ENCODE measurements at places on chromosomes 5 and 9.

DNA sequence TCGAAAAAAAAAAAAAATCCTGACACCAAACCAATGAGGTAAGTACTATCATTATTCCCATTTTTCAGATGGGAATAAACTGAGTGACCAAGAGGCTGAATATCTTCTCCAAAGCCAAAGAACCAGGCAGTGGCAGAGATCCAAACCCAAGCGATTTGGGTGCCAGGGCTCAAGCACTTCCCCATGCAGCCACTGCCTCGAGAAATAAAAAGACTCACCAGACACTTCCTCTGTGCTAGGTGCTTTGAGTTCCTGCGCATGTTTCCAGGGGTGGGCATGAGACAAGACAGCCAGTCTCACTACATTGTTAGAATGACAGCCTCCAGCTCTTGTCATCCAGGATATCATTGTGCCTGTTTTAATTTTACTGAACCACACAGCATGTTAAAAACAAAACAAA, 2.3 kb upstream of the RPL26L1 start:
- no peak for DNase-seq

GRCh38 chr5:66860199-66860975, 264.2 kb downstream of the MAST4 start:
- DNase-seq = no peak

- no peak for DNase-seq
These were observed 52.0 kb upstream of the NTRK2 start for GRCh38 chr9:84617411-84618029.

GRCh38 chr9:107172979-107173347, 110.1 kb upstream of the RAD23B start:
- DNase-seq = no peak

DNA sequence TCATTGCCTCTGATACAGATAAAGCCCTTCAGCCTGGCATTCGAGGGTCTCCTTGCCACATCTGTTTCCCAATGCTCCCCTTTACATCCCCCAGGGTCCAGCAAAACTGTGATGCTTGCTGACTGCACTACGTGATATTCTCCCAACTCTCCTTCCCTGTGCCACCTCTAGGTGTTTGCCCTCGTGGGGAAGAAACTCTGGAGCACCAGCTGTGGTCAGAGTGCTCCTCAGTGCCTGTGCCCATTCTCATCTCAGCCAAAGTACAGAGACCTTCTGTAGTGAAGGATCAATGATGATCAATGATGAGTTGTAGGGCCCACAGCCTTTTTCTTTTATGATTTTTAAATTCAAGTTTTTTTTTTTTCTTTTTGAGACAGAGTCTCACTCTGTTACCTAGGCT, 40.3 kb upstream of the MELK start:
- no peak for DNase-seq

GRCh38 chr9:106478727-106479126, 384.2 kb upstream of the ZNF462 start:
- DNase-seq = no peak

DNA sequence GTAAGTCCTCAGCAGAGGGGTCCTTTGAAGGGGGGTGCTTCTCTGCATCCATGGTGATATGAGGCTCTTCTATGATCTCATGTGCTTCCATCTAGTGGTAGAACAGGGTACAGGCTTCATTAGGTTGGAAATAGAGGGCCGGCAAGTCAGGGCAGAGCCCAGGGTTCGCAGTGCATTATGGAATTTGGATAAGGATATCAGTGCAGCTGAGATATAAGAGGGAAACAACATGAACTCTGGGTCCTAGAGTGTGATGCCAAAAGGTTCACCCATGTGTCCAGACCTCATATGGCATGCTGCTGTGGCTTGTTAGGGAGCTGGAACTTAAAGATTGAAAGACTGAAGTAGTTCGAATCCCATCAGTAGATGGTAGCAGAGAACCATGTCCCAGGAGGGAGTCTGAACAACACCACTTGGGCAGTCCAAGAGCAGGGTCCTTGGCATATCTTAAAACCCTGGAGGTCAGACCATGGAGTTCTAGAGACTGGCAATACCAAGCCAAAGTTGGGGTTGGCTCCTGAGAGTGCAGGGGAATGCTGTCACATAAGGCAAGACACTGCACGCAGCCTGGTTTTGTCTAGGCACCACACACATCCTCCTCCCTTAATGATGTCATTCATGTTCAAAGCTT, 2.3 kb downstream of the FAM221B start:
- no peak for DNase-seq

- DNase-seq = no peak
These were observed 379.5 kb upstream of the KLF4 start for GRCh38 chr9:107869111-107869510.

DNA sequence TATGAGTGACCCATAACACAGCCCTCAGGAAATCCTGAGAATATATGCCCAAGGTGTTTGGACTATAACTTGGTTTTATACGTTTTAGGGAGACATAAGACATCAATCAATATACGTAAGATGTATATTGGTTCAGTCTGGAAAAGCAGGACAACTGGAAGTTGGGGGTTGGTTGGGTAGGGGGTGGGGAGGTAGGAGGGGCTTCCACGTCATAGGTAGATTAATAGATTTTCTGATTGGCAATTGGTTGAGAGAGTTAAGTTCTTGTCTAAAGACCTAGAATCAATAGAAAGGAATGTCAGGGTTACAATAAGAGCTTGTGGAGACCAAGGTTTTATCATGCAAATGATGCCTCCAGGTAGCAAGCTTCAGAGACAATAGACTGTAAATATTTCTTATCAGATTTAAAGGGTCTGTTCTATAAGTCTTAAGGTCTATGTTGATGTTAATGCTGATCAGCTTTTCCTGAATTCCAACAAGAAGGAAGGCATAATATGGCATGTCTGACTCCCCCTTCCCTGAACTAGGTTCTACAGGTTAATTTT, 2267.7 kb upstream of the ACO1 start:
- no peak for DNase-seq

DNA sequence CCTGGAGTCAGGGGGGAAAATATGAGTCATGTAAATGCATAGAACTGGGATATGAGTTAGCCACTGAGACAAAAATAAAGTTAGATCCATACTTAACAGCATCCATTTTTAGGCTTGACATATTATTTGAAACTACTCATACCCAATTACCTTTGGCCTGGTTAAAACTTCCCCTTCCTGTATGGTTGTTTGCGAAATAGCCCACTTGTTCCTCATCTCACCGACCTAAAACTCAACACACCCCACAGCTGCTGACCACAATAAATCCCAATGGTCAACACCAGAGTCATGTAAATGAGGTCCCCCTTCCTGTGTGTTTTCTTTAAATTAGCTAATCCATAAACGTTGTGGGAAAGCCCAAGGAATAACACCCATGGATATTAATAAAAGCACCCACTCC, 55.2 kb upstream of the TMEM215 start:
- no peak for DNase-seq

GRCh38 chr9:123371805-123372590, 16.0 kb downstream of the CRB2 start:
- DNase-seq = no peak

DNA sequence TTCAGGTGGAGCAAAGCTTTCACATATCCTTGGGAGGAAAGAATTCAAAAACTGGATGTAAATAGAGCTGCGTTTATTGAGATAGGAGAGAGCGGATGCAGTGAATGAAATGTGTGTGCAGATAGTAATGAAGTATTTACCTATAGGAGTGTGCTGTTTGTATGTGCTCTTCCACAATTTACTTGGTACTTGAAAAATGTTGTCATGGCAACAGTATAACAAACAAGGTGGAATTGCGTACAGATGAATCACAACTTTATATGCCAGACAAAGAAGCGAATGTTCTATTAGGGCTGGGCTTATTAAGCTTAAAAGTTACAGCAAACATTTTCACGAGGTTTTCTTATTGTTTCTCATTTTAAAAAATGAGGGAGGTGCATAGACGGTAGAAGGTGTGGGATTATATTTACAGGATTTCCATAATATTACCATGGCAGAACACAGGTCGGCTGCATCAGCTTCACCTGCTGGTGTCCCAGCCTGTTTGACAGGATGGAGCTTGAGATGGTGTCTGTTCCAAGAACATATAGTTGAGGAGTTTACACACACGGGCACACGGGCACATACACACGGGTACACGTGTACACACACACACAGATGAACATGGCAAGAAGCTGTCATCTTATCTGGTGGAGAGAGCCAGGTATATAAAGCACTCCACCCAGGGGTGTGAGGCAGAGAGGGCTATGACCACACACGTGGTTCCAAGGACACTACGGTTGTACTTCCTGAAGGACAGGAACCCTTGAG, 155.7 kb downstream of the RMI1 start:
- DNase-seq = no peak

DNA sequence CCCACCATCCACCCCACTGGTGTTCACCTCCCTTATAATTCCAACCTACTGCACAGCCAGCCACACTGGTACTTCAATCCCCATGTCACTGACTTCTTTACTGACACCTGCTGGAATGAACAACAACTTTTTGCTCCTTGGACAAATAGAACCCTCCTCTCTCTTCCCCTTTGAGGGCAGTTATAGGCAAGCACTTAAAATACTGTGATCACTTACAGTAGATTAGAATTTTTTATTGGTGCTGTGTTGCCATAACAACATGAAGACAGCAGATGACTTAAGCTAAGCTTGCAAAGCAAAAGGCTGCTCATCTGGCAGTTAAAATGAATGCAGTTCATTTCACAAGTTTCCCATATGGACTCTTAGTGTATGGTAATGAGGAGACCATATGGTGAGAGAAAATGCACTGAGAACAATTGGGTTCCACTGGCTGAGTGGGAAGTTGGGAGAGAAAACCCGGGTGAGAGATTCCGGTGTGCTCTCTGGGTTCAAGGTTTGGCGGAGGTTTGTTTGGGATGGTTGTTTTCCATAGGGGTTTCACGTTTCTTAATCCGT, 374.3 kb downstream of the EBF1 start:
- no peak for DNase-seq

GRCh38 chr5:126138281-126138931, 284.8 kb upstream of the GRAMD2B start:
- no peak for DNase-seq

GRCh38 chr9:77838986-77839385, 190.9 kb upstream of the GNA14 start:
- DNase-seq = no peak

GRCh38 chr5:109833946-109834345, 144.2 kb downstream of the MAN2A1 start:
- no peak for DNase-seq

DNA sequence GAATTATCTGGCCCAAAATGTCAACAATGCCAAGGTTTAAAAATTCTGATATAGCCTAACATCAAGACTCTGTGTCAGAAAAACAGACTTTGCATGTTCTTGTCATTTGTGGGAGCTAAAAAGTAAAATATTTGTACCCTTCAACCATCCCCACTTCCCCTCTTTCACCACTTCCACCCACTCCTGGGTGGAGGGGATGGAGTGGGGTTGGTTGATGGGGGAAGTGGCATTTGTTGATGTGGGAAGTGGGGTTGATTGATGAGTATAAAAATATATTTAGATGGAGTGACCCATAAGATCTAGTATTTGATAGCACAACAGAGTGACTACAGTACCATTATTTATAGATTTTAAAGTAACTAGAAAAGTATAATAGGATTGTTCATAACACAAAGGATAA, 55.0 kb upstream of the C9orf72 start:
- DNase-seq = no peak

GRCh38 chr9:97848480-97849237, 4.4 kb upstream of the FOXE1 start:
- DNase-seq = no peak

GRCh38 chr9:137220317-137221094, 1.5 kb downstream of the RNF208 start:
- DNase-seq = no peak

DNA sequence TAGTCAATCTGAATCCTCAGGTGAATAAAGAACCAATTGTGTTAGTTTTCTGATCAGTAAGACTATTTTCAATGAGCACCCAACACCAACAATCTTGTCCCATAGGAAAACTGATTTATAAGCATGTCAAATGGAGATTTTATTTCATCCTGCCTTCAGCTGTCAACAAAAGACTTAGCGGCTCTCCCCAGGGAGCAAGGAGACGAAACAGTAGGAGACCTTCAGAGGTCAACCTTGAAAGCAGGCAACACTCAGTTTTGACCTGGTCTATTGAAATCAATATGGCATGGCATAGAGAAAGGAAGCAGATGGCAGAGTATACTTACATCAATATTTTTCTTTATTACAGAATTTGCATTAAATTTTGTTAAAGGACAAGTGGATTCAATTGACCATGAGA, 34.1 kb downstream of the ZNF622 start:
- no peak for DNase-seq

DNA sequence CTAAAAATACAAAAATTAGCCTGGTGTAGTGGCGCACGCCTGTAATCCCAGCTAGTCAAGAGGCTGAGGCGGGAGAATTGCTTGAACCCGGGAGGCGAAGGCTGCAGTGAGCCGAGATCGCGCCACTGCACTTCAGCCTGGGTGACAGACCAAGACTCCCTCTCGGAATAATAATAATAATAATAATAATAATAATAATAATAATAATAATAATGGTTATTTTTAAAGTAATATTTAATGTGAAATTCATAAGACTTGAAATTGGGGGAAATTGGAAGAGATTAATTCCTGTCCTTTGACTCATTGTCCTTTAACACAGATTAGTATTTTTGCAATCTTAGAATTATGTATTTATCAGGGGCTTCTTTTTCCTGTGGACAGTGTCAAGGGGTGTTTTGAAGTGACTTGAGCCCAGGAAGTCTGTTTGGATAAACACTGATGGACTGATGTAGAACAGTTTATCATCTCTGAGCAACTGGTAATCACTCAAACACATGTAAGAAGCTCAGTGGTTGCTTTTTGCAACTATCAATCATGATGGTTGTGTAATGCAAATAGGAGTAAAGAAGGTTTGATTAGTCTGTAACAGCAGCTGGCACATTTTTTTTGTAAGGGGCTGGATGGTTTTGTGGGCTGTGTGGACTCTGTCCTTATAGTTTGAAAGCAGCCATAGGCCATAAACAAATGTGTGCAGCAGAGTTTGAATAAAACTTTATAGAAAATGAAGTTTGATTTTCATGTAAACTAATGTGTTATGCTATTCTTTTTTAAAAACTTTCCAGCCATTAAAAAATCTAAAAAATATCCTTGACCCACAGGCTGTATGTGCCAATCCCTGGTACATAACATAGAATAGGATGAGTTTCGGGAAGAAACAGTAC, 93.5 kb downstream of the F2RL2 start:
- no peak for DNase-seq

- DNase-seq = no peak
These were observed 259.7 kb upstream of the ZNF608 start for GRCh38 chr5:125006011-125006685.

DNA sequence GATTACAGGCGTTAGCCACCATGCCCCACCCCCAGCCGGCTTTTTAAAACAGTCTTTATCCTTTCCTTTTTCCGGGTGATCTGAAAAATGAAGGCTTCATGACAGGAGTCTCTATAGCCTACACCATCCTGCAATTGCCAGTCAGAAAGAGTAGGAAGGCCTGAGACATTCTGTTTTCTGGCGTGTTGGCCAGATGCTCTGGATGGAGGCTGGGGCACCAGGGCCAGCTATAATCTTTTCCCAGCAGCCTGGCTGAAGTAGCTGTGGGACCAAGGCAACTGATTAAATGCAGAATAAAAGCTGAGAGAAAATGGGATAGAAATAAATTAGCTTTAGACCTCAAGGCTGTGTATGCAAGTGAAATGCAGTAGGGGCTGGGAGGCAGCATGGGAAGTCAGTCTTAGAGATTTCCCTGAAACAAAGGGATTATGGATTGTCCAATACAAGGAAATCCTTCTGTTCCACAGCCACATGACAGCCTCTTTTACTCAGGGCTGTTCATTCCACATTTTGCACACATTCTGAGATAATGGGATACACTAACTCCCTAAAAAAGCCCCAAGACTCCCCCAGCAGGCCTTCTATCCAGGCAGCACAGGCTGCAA, 116.0 kb upstream of the LRRTM2 start:
- no peak for DNase-seq

Measured in stimulated activated CD8-positive, alpha-beta memory T cell treated with anti-CD3 and anti-CD28 coated beads, Interleukin-7, amount 100 ng/mL, for 1 hour (primary cell).